ENCODE measurements at places on chromosomes 16 and 17.

DNA sequence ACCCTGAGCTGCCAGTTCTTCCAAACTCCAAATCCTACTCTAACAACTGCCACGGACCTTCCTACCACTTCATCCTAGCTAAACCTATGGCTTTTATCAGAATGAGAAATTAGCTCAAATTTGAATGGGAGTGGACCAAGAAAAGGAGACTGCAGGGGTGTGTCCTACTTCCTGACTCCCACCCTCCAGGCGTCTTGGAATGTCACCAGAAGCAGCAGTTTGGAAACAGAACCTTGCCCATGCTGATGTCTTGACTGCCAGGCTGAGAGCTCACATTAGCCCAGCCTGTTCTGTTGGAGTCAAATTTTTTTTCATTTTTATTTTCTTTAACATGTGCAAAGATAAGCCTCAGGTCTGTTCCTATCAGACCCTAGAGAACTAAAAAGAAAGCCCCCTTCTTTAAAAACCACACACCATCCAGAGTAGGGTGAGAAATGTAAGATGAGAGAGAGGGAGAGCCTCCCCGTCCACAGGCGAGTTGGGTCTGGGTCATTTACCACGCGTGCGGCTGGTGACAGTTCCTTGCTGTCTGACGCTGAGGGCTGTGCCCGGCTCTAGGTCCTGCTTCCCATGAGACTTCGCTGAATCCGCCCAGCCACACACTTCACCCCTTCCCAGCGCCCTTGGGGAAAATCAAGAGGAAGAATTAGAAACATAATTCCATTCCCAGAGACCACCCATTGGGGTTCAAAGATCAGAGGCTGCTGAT lies 54.3 kb downstream of the WNT3 start:
- DNase-seq, result no peak

- DNase-seq, result no peak
These were observed 51.9 kb downstream of the COG7 start for GRCh38 chr16:23401139-23401538.

DNA sequence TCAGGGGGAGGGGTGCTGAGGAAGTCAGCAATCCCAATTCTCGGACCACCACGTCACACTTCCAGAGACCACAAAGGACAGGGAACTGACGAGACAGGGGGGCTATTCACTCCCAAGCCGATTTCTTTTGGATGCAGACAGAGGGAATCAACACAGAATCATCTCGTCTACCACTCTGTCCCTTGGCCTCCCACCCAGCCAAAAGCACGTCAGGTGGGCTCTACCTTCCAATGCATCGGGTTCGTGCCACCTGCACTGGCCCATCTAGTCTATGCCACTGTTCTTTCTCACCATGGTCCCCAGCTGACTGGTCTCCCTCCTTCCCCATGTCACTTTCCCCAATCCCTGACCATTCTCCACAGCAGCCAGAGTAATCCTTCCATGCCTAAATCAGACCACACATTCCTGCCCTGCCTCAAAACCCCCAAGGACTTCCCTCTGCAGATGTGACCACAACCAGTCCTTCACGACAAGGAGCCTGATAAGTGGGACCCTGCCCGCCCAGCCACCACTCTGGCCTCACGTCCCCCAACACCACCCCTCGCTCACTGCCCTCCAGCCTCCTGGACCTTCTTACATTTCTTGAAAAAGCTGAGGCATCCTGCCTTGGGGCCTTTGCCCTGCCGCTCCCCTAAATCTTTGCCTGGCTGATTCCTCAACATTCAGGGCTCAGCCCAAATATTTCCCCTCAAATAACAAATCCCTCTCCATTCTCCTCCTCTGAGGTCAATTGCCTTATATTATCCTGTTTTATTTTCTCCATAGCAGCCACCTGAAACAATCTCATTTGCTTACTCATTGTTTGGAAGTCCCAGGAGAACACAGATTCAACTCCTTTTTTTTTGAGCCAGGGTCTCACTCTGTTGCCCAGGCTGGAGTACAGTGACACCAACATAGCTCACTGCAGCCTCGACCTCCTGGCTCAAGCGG lies 70.4 kb downstream of the IL21R start:
- no peak for DNase-seq

DNA sequence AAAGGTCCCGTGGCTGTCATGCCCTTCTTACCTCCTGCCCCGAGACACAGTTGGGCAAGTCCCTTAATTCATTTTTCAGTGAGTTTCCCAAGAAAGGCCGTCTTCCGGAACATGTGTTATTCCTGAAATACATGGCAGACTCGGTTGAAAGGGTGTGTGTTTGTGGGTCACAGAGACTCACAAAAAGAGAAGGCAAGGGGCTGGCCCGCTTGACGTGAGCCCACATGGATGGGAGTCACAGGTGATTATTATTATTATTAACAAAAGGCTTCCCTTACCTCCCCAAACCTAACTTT lies 34.1 kb upstream of the CCR7 start:
- DNase-seq, result no peak

DNA sequence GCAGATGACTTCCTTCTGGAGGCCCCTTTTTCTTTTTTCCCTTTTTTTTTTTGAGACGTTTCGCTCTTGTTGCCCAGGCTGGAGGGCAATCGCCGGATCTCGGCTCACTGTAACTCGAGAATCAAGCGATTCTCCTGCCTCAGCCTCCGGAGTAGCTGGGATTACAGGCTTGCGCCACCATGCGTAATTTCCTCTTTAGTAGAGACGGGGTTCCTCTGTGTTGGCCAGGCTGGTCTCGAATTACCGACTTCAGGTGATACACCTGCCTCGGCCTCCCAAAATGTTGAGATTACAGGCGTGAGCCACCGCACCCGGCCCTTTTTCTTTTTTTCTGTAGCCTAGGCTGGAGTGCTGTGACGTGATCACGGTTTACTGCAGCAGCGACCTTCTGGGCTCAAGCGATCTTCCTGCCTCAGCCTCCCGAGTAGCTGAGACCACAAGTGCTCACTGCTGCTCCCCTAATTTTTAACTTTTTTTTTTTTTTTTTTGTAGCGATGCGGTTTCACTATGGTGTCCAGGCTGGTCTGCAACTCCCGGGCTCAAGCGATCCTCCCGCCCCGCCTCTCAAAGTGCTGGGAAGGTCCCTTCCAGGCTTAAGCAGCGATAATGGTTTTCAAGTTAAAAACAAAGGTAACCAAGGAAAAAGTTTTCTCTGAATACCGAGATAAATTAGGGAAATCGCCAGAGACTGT lies 956 bp upstream of the IST1 start:
- peak; percentile 55 for DNase-seq

Data from CD4-positive, alpha-beta T cell treated with Interleukin-4 for 4 hours (primary cell).